NCI-H1417 (cell line): ENCODE measurements at places on chromosomes 5 and 9.

- DNase-seq: no peak
These were observed 80.5 kb downstream of the PAPPA start for GRCh38 chr9:116234081-116234480.

- no peak for DNase-seq
These were observed 188.4 kb upstream of the PPP1R26 start for GRCh38 chr9:135291165-135291564.

DNA sequence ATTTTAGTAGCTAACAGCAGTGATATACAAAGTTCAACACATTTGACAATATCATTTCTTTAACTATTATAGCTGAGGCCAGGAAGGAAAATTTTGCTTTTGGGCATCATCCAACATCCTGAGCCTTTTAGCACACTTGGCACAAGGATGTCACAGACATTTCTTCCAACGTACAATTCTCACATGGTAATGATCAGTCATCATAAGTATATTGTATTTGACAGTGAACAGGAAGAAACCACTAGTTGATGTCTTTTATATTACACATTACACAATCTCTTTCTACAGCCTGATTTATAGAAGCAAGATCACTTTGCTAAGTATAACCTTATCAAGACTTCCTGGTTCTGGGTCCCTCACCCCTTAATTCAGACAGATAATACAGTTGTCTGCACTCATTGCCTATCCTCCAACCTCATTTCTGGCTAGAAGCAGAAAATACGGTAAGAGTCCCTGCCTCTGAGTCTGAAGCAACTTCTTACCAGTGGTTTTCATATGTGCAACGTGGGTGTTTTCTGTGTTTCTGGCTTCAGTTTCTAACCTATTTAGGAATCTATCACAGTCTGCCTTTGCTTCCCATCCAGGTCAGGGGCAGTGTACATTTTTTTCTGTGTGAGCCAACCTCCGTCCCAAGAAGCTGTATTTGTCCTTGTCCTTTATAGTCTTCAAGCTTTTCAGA lies 167.8 kb downstream of the PAM start:
- DNase-seq: no peak

DNA sequence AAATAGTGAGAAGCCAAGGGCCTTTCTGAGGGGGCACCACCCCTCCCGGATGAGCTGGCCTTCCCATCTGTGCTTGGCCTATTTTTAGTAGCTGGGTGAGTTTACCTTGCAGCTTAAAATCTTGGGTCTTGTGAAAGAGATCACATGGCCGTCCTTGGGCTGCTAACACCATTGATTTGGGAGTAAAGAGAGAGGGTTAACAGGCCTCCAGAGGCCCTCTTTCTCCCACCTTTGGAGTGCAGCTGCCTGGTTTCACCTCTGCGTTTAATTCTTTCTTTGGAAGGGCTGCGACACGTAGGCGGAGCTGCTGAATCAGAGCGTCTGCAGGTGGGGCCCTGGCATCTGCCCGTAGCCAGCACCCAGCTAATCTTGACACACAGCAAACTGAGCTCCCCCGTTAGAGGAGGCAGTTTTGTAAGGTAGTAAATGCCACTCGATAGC lies 12.8 kb downstream of the OLFM1 start:
- no peak for DNase-seq

DNA sequence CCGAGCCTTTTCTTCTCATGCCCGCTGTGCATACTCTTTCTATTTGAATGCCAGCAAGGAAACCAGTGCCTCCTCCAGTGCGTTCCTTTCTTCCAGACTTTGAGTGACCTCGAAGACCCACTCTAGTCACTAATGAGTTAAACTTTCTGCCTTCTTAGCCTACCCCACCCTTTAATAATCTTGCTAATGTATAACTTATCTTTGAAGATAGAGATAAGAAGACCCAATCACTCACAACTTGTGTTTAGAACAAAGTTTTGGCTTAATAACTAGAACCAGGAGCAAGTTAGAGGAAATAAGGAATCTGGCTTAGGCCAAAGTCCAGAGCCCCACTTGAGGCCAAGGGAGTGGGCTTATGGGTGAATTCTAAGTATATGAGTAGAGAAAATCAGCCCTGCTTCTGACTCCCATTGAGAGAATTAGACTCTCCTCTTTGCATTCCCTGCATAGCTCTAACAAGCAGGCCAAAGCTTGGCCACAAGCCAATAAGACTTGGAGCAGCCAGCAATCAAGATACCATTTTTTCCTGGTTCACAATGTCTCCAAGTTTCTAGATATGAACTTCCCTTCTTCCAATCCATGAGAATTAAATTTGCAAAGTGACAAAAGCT lies 181.5 kb upstream of the PIK3R1 start:
- no peak for DNase-seq

DNA sequence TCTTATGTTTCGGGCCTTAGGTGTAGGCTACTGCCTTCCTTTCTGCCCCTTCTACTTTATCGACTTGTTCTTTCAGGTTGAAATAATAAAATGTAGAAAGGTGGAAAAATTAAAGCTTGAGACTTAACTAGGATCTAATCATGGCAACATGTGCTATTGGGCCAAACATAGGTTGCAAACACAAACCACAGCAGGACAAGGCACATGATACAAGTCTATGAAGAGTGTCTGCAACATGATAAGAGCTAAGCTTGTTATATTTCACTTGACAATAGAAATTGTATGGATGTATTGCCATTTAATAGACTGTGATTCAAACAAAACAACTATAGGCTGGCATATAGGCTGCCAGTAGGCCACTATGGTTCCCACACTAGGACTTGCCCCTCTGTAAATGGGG lies 1.7 kb upstream of the ERAP2 start:
- DNase-seq: no peak

DNA sequence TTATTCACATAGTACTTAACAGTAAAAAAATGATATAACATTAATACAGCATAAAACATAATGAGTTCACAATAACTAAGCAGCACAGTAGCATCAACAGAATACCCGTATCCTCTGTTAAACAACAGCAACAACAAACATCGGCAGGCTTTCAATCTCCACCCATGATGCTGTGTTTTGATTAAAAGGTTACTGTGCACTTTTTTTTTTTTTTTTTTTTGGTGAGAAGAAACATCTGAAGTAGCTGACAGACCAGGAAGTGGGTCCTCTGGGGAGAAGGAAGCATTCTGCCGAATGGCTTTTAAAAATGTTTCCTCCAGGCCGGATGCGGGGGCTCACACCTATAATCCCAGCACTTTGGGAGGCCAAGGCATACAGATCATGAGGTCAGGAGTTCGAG lies 282.3 kb downstream of the EPB41L4A start:
- no peak for DNase-seq

GRCh38 chr9:16521868-16522411 lies 348.5 kb downstream of the BNC2 start:
- DNase-seq: no peak

DNA sequence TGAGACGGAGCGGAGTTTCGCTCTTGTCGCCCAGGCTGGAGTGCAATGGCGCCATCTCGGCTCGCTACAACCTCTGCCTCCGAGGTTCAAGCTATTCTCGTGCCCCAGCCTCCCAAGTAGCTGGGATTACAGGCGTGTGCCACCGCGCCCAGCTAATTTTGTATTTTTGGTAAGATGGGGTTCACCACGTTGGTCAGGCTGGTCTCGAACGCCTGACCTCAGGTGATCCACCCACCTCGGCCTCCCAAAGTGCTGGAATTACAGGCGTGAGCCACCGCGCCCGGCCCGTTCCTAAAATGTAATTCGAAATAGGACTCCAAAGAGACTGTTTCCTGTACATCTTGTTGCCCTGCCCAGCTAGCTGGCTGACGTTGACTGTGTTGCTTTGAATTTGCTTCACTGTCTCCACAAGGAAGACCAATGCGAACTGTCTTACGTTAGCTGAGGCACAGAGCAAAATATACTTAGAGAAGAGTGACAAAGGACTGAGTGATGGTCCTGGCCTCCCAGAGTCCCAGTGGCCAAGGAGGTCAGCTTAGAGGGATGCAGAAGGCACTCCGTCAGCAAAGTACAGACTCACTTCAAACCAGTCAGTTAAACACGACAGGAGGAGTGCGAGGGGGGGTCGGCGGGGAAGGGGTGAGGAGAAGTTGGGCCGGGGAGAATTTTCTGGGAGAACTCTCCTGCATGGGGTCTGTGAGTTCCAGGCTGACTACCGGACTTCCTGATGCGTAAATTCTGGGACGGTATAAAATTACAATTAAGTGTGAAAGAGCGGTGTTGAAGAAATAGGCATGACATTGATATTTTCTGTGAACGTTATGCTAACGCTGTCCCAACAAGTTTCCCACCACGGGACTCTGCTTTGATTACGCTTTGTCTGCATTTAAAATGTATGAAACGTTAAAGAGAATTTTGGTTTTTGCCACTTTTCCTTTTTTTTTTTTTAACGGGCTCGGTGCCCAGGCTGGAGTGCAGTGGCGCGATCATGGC lies 6.8 kb upstream of the TRIM41 start:
- DNase-seq: no peak

GRCh38 chr9:125681657-125682056 lies 25.4 kb downstream of the MAPKAP1 start:
- no peak for DNase-seq

- DNase-seq: no peak
These were observed 380.1 kb upstream of the NUDT12 start for GRCh38 chr5:103942587-103943186.
